NCI-H1417 treated with DMSO at 0.1 percent for 48 hours (cell line): ENCODE measurements at places on chromosomes 12 and 14.

DNA sequence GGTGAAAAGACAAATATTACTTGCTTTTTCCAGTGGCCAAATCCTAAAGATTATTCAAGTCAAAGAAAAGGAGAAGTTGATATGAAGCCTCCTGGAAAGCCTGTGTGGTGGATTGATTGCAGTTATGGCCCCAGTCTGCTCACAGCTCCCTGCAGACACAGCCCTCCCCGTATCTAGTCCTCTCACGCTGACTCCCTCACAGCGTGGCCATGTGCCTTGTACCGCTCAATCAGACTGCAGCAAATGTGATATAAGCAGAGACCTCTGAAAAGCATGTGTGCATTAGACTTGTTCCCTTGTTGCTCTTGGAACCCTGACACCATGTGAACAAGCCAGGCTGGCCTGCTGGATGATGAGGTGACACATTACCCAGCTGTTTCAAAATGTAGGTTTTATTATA lies 398.0 kb upstream of the GARIN6 start:
- no peak for DNase-seq

GRCh38 chr12:66240096-66240820 lies 51.2 kb downstream of the IRAK3 start:
- DNase-seq: no peak

GRCh38 chr14:39050389-39050788 lies 52.6 kb downstream of the SEC23A start:
- DNase-seq: no peak

GRCh38 chr12:32896432-32897280 lies at the start of gene PKP2:
Gene PKP2, minus strand, starts transcription at chr12:32896777. Its CDS starts 46 bp downstream, at chr12:32896731.
- DNase-seq: peak; percentile 67

GRCh38 chr12:81300454-81300853 lies 222.6 kb downstream of the ACSS3 start:
- no peak for DNase-seq

DNA sequence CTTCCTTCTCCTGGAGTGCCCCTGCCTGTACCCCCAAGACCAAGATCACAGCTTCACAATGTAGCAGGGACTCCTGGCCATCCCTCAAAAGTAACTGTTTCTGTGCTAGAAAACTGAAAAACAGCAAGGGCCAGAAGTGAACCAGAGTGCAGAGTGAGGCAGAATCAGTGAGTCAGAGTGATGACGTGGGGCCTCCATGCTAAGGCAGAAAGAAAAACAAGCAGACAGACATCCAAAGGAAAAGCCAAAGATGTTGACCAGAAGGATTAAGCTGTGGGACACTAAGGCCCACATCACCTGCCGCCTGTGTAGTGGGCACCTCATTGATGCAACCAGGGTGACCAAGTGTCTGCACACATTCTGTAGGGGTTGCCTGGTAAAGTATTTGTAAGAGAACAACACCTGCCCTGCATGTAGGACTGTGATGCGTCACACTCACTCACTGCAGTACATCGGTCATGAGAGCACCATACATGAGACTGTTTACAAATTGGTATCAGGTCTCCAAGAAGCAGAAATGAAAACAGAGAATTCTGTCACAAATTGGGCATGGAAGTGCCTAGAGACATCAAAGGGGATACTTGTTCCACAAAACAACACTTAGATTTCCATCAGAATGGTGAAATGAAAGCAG lies 51.2 kb downstream of the ARMH4 start:
- DNase-seq: no peak

DNA sequence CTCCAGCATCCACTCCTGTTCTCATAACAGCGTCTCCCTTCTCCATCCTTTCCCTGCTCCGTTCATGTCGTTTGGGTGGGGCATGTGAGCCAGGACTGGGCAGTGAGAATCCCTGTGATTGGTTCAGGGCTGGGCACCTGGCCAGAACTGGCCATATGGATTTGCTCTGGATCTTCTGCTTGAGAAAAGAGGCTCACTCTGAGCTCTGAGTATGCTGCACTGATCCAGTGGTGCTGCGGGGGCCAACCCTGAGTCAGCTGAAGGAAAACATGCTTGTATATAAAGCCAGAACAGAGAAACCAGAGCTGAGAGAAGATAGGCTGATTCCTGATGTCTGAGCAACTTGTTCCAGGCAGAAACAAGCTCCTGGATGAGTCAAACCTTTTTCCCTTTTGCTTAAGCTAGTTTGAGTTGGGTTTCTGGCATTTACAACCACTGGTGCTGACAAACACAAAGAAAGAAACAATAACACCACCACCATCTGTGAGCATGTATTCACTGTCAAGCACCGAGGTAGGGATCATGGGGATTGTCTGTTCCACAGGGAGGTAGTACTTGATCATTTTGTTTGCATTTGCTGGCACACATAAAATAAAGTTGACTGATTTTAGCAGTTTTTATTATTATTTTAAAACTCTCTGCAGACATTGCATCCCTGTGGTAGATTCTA lies 14.0 kb upstream of the HPD start:
- no peak for DNase-seq

DNA sequence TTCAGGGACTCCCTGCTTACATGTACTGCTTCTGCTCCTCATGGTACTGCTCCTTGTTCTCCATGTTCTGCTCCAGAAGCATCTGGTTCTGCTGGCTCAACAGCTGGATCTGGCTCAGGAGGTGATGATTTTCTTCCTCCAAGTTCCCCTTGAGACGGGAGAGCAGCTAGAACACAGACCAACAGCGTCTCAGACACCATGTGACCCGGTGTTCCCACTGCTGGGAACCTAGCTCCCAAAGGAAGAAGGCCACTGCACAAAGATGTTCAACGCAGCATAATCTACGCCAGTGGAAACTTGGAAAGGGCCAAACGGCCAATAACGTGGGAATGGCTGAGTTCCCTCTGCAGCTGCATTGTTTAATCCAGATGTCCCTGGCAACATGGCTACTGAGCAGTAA lies 49.6 kb upstream of the GPR68 start:
- DNase-seq: no peak
